ENCODE measurements at places on chromosomes 4 and X.

- DNase-seq, result no peak
These were observed 506.0 kb upstream of the FMR1 start for GRCh38 chrX:147405764-147406163.

DNA sequence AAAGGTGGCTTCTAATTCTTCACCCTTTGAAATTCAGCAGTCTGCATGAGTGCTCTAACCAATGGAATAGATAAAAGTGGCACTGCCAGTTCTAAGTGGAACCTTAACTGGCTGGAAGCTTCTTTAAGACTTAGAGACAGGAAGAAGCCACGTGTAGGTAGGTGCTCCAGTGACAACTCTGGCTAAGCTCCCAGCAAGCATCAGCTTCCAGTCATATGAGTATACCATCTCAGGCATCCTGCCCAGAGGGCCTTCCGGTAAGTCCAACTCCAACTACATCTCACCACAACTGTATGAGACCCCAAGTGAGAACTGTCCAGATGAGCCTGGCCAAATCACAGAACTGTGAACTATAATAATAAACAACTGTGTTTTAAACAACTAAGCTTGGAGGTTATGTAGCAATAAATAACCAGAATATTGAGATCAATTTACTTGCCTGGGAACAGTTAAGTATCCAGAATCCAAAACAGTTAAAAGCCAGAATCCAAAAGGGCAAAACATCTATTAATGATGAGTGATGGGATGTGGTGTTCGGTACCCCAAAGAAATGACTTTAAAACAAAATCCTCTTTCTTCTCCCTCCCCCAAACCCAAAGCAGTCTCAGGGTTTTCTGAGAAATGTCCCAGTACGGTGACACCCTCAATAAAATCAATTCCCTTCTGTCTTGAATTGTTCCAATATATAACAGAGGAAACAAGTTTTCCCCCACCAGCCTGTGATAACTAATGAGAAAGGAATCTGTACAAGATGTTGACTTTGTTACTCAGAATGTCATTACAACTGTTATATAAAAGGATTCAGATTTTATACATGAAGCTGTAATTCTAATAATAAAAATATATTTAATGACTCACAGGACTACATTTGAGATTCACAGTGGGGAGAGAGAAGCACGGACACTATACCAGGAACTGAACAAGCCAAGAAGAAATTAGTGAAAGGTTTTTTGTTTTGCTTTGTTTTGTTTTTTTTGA is 4.2 kb downstream of the TSPAN5 start:
- DNase-seq, result peak; percentile 90

DNA sequence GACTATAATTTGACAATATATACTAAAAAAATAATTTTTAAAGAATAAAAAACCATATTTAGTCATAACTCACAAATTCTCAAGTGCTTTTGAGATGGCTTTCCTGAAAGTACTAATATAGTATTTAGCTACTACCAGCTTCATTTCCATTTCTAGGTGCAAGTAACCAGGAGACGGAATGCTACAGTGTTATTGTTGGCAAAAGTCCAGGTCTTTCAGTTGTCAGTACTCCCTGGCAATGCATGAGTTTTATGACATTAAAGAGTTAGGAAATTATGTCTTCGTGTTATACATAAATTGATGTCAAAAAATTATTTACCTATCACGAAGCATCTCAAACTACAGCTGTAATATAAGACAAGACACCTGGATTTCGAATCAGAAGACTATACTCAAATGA is 45.0 kb downstream of the TMEM47 start:
- no peak for DNase-seq

GRCh38 chr4:21692241-21692640 is 256.3 kb downstream of the KCNIP4 start:
- no peak for DNase-seq
